ENCODE measurements at places on chromosomes 1 and 21. TPM values are rescaled to one million over a fixed set of nuclear protein-coding genes. Genes with fewer than 3 reads are reported as not detected.

RHD gene
- total RNA-seq: not detected

UCK2 gene
- total RNA-seq: 61.1 TPM

TEX38 gene
- not detected for total RNA-seq

GPR61 gene
- total RNA-seq: not detected

ADAMTS4 gene
- total RNA-seq: 28.6 TPM

TMEM35B gene
- total RNA-seq: 37.3 TPM

AADACL4 gene
- total RNA-seq: not detected

TTC34 gene
- total RNA-seq: 0.13 TPM

PGBD5 gene
- total RNA-seq: not detected

LDLRAD2 gene
- total RNA-seq: not detected

TFF1 gene
- not detected for total RNA-seq

RIPK4 gene
- not detected for total RNA-seq

SIM2 gene
- 0.10 TPM for total RNA-seq

FAM43B gene
- total RNA-seq: not detected

TRIM67 gene
- total RNA-seq: not detected

S100A9 gene
- total RNA-seq: not detected

DNAJC6 gene
- 4.1 TPM for total RNA-seq

SH2D5 gene
- total RNA-seq: 2.9 TPM

NR1I3 gene
- not detected for total RNA-seq

ZNF436 gene
- total RNA-seq: 8.1 TPM

TMEM269 gene
- total RNA-seq: not detected

ITGB2 gene
- not detected for total RNA-seq

NEK2 gene
- 24.2 TPM for total RNA-seq

KCNJ6 gene
- not detected for total RNA-seq

PROX1 gene
- 4.6 TPM for total RNA-seq

AQP10 gene
- total RNA-seq: not detected

SAMSN1 gene
- total RNA-seq: 0.33 TPM

TSPAN1 gene
- 2.5 TPM for total RNA-seq

A3GALT2 gene
- not detected for total RNA-seq

UBR4 gene
- 96.9 TPM for total RNA-seq

B3GALT5 gene
- not detected for total RNA-seq

GCSAML gene
- not detected for total RNA-seq

TMIGD3 gene
- 0.59 TPM for total RNA-seq

RSBN1 gene
- total RNA-seq: 10.5 TPM

SPRR3 gene
- total RNA-seq: not detected

TMEM54 gene
- 31.1 TPM for total RNA-seq

TUT4 gene
- total RNA-seq: 17.5 TPM

CLEC20A gene
- 0.15 TPM for total RNA-seq

ICOSLG gene
- total RNA-seq: 1.0 TPM

PLEKHA6 gene
- 1.3 TPM for total RNA-seq

TSPEAR gene
- 0.10 TPM for total RNA-seq

VPS45 gene
- total RNA-seq: 30.6 TPM

SUSD4 gene
- total RNA-seq: not detected

STIL gene
- total RNA-seq: 16.8 TPM

SYCP1 gene
- not detected for total RNA-seq

INAVA gene
- not detected for total RNA-seq

SMIM11 gene
- total RNA-seq: 10.0 TPM

GBP1 gene
- total RNA-seq: 50.2 TPM

C1orf141 gene
- total RNA-seq: not detected

CDK11B gene
- total RNA-seq: 13.5 TPM

SFN gene
- 0.20 TPM for total RNA-seq

RIMKLA gene
- not detected for total RNA-seq

Data from mammary microvascular endothelial cell (primary cell).